CD4-positive, alpha-beta T cell treated with Interleukin-2 at 100 ng/mL for 4 hours (primary cell): ENCODE measurements at places on chromosomes 16 and 17.

DNA sequence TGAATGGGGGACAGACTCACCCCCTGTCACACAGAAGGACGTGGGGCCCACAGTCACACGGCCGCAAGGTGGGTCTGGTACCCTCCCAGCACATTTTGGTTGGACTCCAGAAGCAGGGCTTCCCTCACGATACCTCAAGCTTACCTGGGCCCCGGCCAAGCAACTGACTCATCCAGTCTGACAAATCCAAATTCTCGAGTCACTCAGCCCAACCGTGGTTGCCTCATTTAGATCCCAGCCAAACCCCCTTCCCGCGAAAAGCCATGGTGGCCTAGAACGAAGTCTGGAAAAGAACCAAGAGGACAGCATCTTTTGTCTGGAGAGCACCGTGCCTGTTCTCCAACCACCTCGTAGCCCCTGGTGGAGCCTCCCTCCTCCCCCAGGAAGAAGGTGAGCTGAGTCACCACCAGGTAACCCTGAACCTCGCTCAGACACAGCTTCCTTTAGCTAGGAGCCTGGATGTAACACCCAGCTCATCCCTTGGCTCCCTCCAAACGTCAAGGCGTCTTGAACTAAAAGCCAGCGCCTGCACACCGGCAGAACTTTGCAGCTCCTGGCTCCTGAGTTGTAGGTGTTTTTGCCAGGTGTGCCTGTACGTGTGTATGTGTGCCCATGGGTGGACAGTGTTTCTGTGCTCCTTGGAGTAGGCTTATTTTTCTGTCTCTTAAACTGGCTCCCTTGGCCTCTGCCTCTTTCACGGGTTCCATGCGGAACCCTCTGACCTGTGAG, 78.9 kb downstream of the CMIP start:
- peak; percentile 42 for DNase-seq

GRCh38 chr16:66395806-66396555, 29.5 kb downstream of the CDH5 start:
- DNase-seq = no peak

GRCh38 chr17:51617986-51618385, 357.6 kb downstream of the UTP18 start:
- no peak for DNase-seq

DNA sequence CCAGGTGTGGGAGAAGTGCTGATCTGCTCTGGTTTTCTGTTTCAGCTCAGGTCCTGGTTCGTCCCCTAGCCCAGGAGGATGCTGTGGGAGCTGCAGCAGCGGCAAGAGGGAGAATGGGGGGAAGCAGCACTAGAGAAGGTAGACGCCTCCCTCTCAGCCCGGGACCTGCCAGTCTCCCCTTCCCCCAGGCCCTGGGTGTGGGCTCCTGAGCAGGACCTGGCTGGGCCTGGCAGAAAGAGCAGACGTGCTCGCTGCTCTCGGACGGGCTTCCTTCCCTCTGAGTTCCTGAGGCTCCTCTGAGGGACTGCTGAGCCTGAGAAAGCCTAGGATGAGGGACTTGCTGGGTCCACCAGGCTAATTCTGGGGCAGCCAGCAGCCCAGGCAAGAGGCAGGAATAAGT, 3.1 kb downstream of the PRCD start:
- DNase-seq = no peak

GRCh38 chr16:30984669-30985400, at the start of gene HSD3B7:
TSS of gene HSD3B7 (plus strand) at chr16:30985207. CDS start at chr16:30985659, 452 bp downstream.
- peak; percentile 79 for DNase-seq

GRCh38 chr17:10197362-10197720, 1.1 kb downstream of the GAS7 start:
- DNase-seq = no peak

DNA sequence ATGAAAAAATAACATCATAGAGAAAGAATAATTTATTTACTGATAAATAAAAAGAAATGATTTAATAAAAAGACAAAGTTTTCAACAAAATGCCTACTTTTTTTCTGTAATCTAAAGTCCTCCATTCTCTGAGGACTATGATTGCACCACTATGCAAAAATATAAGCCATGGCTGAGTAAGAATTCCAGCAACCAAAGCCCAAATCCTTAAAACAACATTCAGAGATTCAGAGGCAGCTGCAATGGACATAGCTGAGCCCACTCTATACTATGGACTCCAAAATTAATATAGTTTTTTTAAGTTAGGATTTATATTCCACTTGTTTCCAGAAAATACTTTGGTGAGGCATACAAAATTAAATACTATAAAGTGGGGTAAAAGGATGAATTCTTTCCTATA, 169.5 kb upstream of the C17orf78 start:
- DNase-seq = no peak

- DNase-seq = no peak
Observed at GRCh38 chr16:12258861-12259645, 282.5 kb downstream of the SNX29 start.

GRCh38 chr17:32960815-32961214, 30.8 kb upstream of the SPACA3 start:
- no peak for DNase-seq

DNA sequence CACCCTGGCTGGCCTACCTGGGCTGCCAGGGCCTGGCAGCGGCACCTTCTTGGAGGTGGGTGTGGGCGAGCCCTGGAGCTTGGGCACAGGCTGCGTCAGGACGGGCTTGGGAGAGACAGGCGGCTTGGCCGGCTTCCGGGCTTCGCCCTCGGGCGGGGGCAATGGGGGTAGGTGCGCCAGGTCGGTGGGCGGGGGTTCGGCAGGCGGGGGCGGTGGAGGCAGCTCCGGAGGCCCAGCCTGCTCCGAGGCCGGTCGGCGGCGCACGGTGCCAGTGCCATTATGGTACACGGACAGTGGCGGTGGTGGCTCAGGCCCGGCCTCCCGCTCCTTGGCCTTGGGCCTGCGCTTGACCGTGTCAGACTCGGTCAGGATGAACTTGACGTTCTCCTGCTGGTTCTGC, 16.8 kb downstream of the CASKIN1 start:
- no peak for DNase-seq

- DNase-seq = no peak
Observed at GRCh38 chr17:40348562-40349476, 15.7 kb downstream of the GJD3 start.

- peak; percentile 31 for DNase-seq
Observed at GRCh38 chr17:48626245-48627117, at the start of gene HOXB9. TSS of gene HOXB9 (minus strand) at chr17:48626358. CDS start at chr17:48626269, 89 bp downstream.

GRCh38 chr16:83967838-83968305, at the start of gene NECAB2:
TSS of gene NECAB2 (plus strand) at chr16:83968244. CDS start at chr16:83968649, 405 bp downstream.
- no peak for DNase-seq

- DNase-seq = no peak
Observed at GRCh38 chr17:6047966-6048365, 22.2 kb upstream of the WSCD1 start.

- DNase-seq = no peak
Observed at GRCh38 chr17:7654832-7655540, 4.3 kb downstream of the ATP1B2 start.

DNA sequence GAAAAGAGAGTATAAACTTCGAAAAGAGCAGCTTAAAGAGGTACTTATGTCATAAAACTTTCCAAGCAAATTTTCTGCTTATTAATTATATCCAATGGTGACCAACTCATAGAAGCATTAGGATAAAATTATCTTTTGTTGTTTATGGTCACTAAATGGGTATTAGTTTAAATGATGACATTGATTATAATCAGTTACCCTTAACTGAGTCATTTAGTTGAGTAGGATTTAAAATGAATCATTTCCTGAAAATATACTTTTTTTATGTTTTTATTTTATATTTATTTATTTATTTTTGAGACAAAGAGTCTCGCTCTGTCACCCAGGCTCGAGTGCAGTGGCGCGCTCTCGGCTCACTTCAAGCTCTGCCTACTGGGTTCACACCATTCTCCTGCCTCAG, 55.9 kb downstream of the ABHD15 start:
- DNase-seq = no peak

- DNase-seq = no peak
Observed at GRCh38 chr17:60391471-60392041, 377 bp downstream of the USP32 start.

DNA sequence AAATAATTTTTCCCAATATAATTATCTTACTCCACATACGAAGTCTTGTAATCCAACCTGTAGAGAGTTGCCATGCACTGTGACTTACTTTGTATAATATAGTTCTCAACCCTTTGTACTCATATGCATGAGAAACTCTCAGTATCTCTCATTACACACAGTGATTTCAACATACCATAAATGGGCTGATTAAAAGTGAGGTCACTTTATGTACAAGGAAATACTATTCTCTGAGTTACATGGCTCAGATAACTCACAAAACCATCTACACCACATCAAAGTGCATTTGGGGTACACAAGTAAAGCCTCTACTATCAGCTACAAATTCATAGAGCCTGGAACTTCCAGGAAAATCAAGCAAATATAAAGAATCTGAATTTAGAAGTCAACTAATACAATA, 27.9 kb downstream of the SLFN12 start:
- DNase-seq = peak; percentile 58

DNA sequence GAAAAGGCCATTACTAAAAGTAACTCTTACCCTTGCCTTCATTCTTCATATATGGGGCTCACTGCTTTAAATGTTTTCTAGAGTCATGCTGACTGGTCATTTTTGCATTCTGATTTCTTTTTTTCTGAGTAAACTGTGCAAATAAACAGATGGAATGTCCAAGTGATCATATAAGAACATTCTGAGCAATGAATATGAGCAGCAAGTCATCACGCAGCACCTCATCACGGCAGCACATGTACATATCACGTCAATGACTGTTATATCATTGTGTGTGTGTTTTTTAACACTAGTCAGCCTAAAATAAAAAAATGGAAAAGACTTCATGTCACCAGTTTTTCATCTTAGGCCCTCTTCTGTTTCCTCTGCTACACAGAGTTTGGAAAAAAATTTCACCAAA, 490.0 kb upstream of the ZFHX3 start:
- DNase-seq = no peak

- DNase-seq = peak; percentile 4
Observed at GRCh38 chr16:85461814-85462713, 151.1 kb upstream of the GSE1 start.

DNA sequence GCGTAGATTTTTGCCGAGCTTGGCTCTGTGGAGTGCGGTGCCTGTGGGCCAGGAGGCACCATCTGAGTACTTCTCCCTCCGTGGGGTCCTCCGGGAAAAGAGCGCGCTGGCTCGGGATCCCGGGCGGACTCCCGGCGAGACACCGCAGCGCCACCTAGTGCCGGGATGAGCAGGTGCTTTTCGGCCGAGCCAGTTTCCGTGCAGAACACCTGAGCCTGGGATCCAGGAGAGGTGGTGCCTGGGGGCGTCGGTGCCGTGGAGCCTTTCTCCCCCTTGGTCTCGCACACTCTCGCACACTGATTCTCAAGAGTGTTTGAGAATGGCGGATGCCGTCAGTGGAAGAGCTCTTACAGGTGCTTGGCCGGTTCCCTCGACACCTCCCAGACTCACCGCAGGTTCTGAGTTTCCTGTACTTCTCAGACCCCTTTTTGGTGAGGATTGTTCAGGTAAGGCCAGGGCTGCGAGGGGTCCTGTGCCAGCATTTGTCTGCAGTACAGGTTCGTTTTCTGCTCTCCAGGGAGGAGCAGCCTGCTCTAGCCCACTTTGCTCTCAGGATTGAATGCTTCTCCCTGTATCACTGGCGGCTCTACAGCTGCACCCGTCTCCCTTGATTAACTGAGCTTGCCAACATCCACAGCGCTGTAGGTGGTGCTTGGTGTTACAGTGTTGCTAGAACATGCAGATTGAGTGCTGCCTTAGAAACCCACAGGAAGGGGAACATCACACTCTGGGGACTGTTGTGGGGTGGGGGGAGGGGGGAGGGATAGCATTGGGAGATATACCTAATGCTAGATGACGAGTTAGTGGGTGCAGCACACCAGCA, 23.3 kb downstream of the TBCD start:
- peak; percentile 36 for DNase-seq

DNA sequence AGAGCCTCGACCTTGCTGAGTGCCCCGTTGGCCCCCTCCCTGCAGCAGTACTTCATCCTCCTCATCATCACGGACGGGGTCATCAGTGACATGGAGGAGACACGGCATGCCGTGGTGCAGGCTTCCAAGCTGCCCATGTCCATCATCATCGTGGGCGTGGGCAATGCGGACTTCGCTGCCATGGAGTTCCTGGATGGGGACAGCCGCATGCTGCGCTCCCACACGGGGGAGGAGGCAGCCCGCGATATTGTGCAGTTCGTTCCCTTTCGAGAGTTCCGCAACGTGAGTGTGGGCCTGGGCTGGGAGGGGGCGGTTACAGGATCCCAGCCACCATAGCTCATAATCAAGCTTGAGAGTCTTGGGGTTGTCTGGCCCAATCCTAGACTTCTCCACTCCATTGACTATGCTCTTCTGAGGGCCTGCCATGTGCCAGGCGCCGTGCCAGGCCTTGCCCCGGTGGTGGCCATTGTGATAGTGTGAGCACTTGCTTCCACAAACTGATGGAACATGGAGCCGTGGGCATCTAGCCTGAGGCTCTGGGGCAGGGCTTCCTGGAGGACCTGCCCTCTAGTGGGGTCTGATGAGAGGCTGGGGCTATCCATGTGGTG, 39.7 kb downstream of the PSME3IP1 start:
- DNase-seq = no peak

DNA sequence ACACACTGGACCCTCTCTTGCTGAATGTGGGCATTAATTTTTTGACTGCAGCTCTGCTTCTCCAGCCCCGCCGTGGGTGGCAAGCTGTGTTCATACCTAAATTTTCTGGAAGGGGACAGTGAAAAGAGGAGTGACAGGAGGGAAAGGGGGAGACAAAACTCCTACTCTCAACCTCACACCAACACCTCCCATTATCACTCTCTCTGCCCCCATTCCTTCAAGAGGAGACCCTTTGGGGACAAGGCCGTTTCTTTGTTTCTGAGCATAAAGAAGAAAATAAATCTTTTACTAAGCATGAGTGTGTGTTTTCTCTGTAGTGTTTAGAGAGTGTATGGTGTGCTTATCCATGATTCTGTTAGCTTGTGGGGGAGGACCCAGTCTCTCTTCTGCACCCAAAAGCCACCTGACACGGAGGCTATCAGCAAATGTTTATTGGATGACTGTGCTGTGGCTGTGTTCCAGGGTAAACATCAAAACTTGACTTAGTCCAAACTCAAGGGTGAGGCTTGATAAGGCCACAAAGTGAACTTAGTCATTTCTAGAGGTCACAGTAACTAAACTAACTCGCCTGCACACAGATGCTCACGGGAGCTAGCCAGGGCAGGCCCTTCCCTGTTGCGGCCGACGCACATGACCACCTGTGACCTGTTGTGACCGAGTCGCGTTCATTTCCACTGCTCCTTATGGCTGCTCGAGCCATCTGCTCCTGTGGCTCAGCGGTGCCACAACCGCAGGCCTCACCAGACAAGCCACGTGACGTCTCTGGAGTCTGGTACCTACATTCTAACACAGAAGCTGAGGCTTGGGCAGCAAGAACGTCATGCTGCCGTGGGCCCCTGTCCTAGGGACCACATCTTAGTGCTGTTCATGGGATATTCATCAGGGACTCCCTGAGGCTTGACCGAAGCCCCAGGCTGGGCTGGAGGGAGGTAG, 9.8 kb upstream of the MED11 start:
- no peak for DNase-seq

- DNase-seq = no peak
Observed at GRCh38 chr17:78648293-78648692, 71.1 kb upstream of the DNAH17 start.
